ENCODE measurements at places on chromosomes 12 and 14. TPM values are rescaled to one million over a fixed set of nuclear protein-coding genes. Genes with fewer than 3 reads are reported as not detected.

- H3K4me3 ChIP-seq, result peak overlapping the region; percentile 73
- peaks cover 57% of the 10 kb centered on the region for H3K27me3 ChIP-seq
- H3K27ac ChIP-seq, result peak overlapping the region; percentile 67
- H3K4me1 ChIP-seq, result peaks cover 37% of the 10 kb centered on the region
- H3K36me3 ChIP-seq, result no peaks in the 10 kb centered on the region
Measured at GRCh38 chr12:53750812-53751335, 905 bp downstream of the CISTR start.

DNA sequence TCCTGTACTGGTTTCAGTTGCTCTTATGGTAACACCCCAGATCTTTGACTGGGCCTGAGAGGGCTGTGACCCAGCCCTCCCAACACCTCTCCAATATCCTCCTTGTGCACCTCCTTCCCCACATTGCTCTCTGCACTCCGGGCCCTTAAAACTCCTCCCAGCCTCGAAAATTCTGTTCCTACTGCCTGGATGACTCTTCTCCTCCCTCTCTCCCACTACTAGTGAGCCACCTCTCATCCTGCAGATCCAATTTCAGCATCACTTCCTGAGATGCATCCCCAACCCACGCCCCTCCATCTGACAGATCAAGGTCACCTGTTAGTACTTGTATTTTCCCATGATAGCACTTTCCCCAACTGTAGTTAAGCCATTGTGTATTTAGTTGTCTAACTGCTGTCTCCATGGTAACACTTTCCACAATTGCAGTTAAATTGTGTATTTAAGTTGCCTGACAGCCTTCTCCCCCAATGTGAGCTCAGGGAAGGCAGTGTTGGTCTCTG is 11.5 kb upstream of the NT5DC3 start:
- no peak for DNase-seq
- H3K27me3 ChIP-seq, result no peaks in the 10 kb centered on the region
- H3K36me3 ChIP-seq, result no peaks in the 10 kb centered on the region
- no peak overlapping the region for H3K4me3 ChIP-seq
- no peak overlapping the region for H3K27ac ChIP-seq

Gene SMIM41
- total RNA-seq, result 0.30 TPM

Gene CPNE6
- total RNA-seq, result not detected

Gene PDE3A
- 161 TPM for total RNA-seq
